NCI-H774 (cell line): ENCODE measurements at places on chromosomes 4 and X.

DNA sequence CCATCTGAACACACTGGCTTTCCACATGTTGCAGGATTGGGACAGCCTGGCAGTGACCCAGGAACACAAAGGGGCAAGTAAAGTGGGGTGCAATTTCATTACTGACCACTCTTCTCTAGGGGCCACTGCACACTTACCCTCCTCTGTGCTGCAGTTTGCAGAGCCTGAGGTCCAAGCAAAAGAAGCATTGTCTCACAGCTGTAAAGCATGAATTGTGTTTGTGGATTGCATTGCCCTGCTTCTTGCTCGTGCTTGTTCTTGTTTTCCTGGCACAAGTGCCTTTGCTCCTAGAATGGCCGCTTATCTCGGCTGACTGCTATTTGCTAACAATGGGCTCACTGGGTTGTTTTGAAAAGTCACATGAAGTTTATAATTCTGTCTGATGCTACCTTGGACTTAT lies 209.1 kb upstream of the JADE1 start:
- no peak for DNase-seq

DNA sequence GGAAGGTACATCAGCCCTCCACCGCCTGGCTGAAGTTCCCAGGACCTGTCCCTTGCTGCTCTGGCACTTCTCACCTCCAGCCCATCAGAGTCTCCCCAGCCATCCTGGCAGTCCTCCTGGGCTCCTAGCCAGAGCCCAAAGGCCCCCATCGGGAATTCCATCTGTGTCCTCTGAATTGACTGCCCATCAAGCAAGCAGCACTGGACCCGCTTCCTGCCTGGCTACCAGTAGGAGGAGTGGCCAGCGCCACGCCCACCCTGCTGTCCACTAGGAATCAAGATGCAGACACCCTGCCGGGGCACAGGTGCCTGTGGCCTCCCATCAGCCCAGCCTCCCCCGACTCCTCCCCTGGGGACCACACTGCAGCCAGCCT lies 47.2 kb downstream of the C4orf50 start:
- DNase-seq: no peak

GRCh38 chrX:143025628-143026027 lies at the start of gene SPANXN4:
TSS of gene SPANXN4 (plus strand) at chrX:143025928. CDS start at chrX:143026015, 87 bp downstream.
- no peak for DNase-seq

DNA sequence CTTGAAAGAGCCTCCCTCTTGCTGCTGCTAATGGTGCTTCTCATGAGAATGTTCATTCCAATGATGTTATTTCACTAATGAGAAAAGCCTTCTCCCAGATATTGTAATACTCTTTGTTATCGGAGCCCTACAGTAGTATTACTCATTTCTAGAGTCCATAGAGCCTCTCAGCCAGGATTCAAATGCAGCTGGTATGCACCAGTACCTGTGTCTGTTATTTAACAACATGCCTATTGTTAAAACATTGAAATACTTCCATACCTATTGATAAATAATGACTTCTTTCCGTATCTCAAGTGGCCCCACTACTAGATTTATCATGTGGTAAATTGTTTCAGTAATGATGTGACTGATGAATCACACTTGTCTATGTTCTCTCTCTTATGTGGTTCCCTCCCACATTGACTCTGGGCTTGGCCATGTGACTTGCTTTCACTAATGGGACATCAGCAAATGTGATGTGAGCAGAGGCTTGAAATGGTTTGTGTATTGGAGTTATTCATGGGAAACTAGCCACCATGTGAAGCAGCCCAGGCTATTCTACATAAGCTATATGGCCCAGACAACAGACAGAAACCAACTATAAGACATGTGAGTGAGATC lies 207.6 kb downstream of the THOC2 start:
- DNase-seq: no peak

DNA sequence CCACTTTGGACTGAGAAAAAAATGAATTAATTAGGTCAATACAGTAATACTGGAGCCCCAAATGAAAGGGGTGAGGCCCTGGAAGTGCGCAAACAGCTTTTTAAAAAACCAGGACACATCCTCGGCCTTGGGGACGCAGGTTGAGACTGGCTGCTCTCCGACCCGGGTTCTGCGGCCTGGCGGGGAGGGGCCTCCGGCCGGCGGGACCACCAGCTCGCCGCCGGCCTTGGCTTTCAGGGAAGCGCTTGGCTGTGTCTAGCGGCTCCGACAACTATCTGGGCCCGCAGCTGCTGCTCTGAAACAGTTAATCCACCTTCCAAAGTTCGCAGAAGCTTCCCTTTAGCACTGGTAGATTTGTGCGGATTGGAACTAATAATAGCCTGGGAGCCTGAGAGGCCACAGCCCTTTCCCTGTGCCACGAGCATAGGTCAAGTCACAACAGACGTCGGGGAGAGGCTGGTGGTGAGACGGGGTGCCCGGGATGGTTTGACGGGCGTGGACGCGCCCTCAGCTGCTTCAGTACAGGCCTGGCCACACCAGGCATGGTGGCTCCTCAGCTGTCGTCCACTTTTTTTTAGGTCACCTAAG lies 1.1 kb upstream of the SEL1L3 start:
- DNase-seq: no peak

GRCh38 chrX:39477762-39478120 lies 620.0 kb downstream of the BCOR start:
- peak; percentile 47 for DNase-seq

DNA sequence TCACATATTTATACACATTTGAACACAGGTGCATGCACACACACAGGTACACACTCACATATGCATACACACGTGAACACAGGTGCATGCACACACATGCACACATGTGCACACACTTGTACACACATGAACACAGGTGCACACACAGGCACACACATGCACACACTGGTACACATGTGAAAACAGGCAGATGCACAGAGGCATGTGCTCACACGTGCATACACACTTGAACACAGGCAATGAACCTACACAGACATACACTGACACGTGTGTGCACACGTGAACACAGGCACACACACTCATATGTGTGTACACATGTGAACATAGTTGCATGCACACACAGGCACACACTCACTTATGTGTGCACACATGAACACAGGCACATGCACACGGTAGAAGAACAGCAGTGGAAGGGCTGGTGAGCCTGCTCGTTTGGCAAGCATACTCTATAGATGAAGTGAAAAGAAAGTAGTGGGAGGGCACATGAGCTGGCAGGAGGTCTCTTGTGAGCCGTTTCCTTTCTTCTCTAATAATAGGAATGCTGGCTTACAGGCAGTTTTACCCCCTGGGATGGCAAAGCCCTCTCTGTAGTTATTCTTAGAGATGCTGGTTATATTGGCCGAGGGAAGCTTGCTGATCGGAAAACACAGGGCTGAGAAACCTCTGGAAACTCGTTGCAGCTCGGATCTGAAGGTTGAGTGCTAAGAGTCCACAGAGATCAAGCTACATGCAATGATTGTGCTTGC lies 279.6 kb upstream of the CLNK start:
- no peak for DNase-seq

- DNase-seq: no peak
Measured at GRCh38 chr4:30847167-30847566, 127.0 kb downstream of the PCDH7 start.

- DNase-seq: no peak
Measured at GRCh38 chrX:10326578-10326977, 169.8 kb downstream of the CLCN4 start.

DNA sequence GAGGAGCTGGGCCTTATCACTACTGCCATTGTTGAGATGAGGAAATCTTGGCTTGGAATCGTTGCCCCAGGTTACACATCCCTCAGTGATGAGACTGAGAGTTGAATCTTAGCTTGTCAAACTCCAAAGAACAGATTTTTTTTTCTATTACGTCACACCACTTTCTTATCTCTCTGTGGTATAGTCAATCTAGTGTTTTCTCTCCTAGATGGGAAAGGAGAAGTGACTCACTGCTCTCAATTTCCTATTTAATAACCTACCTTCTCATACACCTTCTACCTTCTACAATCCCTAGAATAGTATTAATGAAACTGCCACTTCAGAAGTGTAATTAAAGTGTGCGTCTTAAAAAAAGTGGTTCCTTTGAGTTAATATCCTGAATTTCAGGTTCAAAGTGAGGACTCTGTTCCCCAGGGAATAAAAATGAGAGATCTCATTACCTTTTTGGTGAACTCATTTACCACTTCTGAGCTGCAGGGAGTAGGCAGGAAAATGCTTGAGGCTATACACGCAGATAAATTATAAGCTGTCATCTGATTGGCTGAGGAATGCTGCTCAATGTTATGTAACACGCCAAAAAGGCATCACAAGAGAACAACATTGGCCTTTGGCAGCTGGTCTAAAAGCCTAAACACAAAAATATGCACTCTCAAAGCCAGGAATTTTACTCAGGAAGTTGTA lies 59.3 kb downstream of the MAD2L1 start:
- no peak for DNase-seq

DNA sequence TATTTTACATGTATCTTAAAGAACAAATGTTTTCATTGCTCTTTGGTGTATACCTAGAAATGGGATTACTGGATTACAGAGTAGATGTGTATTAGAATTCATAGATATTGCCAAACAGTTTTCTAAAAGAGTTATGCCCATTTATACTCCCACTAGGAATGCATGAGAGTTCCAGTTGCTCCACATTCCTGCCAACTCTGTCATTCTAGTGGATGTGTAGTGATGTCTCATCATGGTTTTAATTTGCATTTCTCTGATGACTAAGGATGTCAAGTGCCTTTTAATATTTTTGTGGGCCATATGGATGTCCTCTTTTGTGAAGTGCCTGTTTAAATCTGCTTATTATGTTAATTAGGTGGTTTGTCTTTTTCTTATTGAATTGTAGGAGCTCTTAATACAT lies 65.6 kb upstream of the BMP2K start:
- no peak for DNase-seq

- no peak for DNase-seq
Measured at GRCh38 chrX:20147561-20147960, 5.9 kb upstream of the EIF1AX start.

- no peak for DNase-seq
Measured at GRCh38 chr4:98663226-98664006, 5.0 kb upstream of the TSPAN5 start.

DNA sequence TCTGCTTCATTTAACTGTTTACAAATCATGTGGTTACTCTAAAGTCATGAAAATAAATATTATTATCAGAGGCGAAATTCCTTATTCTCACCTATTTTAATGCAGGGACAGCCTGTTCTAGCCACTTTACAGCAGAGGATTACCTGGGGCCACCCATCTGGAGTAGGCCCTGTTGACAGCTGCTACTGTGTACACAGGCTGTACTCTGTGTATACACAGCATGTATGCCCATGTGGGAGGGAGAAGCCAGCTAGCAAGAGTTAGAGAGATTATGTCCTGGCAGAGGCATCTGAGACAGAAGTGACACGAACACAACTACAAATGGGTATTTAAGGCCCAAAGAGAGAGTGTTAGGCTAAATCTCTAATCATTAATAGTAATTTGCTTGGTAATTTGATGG lies 62.1 kb downstream of the GPRIN3 start:
- peak; percentile 28 for DNase-seq

DNA sequence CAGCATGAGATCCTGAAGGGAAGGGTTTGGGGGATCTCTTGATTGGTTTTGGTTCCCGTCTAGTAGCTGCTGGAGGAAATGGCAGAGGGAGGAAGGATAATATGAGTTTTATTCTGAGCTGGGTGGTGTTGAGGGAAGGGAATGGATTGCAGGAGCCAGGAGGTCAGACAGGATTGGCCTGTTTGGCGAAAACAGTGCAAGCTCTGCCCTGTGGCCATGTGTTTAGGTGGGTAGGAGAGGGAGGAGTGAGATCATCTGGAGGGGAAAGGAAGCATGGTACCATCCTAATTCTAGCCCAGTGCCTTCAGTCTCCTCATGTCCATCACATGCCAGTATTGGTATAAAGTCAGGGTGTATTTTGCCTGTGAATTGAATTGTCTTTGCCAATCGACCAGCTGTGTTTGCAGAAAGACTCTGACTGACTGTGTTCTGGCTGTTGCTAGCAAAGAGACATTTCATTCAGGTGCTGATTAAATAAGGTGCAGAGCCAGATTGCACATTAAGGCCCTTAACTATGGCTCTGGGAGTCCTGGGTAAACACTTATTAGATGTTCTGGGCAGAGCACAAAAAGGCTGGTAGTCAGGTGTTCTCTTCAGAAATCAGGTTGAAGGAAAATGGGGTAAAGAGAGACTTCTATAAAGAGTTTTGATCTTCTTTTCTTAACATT lies 10.0 kb downstream of the TMEM164 start:
- peak; percentile 91 for DNase-seq

DNA sequence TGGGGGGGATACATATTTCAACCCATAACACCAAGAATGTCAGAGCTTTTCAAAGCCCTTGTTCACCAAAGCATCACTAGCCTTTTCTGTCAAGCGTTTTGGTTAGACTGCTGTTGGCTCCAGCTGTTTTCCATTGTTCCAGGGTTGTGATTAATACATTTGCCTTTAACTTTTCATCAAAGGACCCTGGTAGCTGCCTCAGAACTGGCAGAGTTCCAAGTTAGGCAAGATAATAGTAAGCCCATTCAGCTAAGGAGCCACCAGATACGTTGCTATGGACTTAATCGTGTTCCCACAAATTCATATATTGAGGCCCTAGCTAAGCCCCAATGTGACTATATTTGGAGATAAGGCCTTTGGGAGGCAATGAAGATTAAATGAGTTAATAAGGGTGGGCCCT lies 37.1 kb downstream of the ENOPH1 start:
- no peak for DNase-seq

DNA sequence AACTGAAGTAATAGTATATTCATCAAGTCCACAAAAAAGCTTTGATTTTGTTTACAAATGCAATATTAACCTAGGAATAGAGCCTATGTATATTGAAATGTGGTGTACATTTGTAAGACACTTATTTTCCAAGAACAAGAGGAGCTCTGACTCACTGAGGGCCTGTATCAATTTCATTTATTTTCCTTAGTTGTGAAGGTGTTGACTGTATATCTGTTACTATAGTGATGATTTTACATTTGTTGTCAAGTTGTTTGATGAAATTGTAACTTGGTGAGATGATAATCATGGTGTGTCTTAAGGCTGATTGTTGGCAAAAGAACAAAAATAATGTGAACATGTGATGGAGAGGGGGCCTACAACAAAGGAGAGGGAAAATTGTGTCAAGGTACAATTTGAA lies 274.9 kb upstream of the TEX13A start:
- DNase-seq: no peak

DNA sequence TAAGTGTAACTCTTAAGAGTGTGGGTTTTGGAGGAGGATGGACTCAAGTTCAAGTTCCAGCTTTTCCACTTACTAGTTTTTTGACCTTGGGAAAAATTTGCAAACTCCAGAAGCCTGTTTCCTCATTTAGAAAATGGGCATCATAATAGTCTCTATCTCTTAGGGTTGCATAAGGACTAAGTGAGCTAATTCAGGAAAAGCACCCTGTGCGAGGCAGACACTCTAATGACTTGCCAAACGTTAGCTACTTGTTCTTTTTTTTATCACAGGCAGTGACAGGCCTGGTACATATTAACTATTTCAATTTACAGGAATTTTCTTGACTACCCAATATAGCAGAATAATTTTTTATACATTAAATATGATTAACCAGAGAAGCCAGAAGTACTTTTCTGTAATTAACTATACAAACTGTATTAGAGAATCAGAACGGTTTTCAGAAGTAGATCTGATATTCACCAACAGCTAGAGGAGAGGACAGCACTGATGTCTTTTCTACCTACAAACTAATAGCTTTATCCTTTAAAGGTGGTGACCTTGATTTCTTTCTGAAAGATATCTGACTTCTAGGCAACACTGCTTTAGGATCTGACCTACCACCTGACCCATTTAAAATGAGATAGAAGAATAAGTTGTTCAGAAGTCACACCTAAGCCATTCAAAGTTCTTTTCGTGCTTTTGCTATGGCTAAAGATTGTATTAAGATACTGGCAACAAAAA lies 139.6 kb upstream of the HAND2 start:
- DNase-seq: no peak

- DNase-seq: no peak
Measured at GRCh38 chr4:187613089-187613839, 382.3 kb upstream of the ZFP42 start.

GRCh38 chr4:88333741-88334405 lies 44.8 kb upstream of the HERC6 start:
- DNase-seq: no peak
